T-helper 1 cell (primary cell): ENCODE measurements at places on chromosomes 2 and 18.

DNA sequence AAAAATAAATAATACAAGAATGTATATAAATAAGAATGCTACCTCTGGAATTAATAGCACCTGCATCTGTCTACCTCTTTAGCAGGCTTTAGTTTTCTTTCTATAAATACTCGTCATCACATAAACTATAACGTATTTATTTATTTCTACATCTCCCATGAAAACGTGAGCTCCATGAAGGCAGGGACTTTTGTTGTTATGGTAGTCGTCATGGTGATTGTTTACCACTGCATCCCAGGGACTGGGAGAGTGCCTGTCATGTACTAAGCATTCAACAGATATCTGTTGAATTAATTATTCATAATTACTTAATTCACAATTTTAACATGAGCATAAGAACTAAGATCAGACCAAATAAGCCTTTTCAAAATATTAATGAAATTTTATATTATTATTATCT is 386.6 kb downstream of the NRXN1 start:
- no peak for DNase-seq

DNA sequence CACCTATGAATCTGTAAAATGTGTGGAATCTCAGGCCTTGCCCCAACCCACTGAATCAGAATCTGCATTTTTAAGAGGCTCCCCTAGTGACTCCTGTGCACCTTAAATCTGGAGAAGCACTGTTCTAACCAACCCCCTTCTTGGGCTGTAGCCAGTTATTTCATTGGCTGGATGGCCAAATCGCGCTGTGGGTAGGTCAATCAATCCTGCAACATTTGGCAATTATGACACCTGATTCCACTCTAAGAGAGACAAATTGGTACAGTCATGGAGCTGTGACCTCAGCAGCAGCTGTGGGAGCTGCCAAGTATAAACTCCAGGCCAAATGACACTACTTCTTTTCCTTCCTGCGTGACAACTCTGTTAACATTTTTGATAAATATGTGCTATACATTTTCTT is 208.7 kb downstream of the CLIP4 start:
- no peak for DNase-seq

- DNase-seq: peak; percentile 2
These were observed 1060.6 kb upstream of the FANCL start for GRCh38 chr2:59301466-59302402.

DNA sequence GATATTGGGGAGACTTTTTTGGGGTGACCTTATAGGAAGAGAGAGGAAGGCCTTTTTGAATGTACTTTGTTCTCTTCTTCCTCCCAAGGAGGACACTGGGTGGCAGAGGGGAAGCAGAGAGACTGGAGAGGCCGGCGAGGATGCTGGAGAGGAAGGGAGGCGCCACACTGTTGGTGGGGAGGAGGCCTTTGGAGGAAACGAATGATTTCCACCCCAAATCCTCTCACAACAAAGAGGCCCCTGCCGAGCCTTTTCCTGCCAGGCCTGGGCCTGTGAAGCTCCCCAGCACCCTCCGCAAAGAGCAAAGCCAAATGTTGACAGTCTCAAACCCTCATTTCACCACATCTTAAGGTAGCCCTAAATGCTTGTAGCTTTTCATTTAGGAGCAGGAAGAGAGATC is 59.0 kb upstream of the UPP2 start:
- DNase-seq: no peak

DNA sequence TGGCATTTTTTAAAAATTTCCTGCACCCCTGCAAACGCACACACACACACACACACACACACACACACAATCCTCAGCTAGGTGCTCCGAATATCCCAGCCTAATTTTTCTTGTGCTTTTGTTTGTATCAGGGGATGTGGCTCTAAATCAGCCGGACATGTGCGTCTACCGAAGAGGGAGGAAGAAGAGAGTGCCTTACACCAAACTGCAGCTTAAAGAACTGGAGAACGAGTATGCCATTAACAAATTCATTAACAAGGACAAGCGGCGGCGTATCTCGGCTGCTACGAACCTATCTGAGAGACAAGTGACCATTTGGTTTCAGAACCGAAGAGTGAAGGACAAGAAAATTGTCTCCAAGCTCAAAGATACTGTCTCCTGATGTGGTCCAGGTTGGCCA is 1.8 kb downstream of the HOXD13 start:
- DNase-seq: no peak

DNA sequence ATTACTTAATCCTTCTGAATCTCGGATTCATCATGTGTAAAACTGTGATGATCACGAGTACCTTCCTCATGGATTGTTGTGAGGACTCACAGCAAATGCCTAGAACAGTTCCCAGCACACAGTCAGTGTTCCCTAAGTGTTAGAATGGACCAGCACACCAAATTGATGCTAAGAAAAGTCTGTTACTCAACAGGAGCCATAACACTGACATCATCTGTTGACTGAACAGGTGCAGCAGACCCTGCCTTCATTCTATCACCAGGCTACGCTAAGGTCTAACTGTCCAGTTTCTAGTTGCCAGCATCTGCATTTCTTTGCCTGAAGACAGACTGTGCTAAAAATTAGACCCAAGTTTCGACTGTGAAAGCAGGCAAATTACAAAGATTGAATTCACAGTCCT is 18.6 kb downstream of the DTNB start:
- no peak for DNase-seq

GRCh38 chr2:99495115-99495860 is 5.5 kb upstream of the REV1 start:
- DNase-seq: no peak

- DNase-seq: no peak
These were observed 11.4 kb downstream of the PPIL3 start for GRCh38 chr2:200877443-200877842.

GRCh38 chr2:127048969-127049897 is 57.7 kb downstream of the BIN1 start:
- no peak for DNase-seq

DNA sequence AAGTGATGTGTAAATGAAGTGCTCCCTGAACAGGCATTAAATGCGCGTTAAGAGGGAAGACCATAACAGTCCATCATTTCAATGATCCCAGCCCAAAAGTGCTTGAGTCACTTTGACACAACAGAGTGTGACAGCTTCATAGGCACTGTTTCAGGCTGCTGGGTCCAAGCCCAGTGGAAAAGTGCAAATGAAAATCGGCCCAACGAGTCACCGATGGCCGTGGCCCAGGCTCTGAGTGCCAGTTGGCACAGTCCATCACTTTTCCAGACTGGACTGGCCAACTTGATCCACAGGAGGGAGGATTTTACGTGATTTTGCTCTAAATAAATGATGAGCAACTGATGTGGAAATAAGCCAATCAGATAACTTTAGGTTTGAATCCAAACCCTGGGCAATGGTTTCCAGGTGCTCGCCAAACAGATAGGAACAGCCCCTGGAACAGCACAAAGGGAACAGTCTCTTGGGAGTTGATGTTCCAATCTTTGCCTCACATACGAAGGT is 114.0 kb downstream of the SP3 start:
- no peak for DNase-seq
